ENCODE measurements at places on chromosomes 3 and 15.

GRCh38 chr3:38487323-38487722 lies 8.8 kb upstream of the EXOG start:
- DNase-seq = no peak
- no peak overlapping the region for H3K4me3 ChIP-seq
- H3K27me3 ChIP-seq = no peaks in the 10 kb centered on the region
- no peaks in the 10 kb centered on the region for H3K36me3 ChIP-seq

DNA sequence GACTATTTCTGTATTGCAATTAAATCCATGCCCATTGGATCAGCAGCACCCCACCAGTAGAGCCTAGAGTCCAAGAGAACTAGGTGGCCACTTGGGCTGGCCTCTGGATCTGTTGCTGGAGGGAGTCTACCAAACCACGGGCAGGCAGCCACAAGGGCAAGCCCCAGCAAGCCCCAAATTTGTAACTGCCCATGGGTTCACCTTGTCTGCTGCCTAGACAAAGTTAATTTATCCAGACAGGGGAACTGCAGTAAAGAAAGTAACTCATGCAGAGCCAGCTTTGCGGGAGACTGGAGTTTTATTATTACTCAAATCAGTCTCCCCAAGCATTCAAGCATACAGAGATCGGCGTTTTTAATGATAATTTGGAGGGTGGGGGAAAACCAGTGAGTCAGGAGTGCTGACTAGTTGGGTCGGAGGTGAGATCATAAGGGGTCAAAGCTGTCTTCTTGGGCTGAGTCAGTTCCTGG lies 74.0 kb upstream of the TERB2 start:
- no peaks in the 10 kb centered on the region for H3K36me3 ChIP-seq
- no peak overlapping the region for H3K4me3 ChIP-seq
- no peaks in the 10 kb centered on the region for H3K4me1 ChIP-seq
- H3K27me3 ChIP-seq = no peaks in the 10 kb centered on the region

DNA sequence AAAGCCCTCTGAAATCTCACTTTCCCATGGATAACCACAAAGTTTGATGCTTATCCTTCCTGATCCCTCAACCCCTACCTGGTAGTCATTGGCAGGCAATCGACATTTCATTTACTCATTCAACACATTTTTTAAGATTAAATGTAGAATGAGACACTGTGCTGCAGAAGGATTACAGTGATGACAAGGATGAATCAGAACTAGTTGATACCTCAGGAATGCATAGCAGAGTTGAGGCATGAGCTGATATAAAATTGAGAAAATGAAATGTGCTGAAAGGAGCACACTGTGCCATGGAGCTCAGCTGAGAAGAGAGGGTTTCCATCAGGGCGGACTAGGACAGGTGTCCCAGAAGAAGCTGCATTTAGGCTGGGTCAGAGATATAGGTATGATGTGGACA lies 48.9 kb upstream of the ACTL6A start:
- no peaks in the 10 kb centered on the region for H3K27me3 ChIP-seq
- no peaks in the 10 kb centered on the region for H3K36me3 ChIP-seq
- DNase-seq = no peak
- no peak overlapping the region for H3K27ac ChIP-seq
- no peaks in the 10 kb centered on the region for H3K4me1 ChIP-seq

DNA sequence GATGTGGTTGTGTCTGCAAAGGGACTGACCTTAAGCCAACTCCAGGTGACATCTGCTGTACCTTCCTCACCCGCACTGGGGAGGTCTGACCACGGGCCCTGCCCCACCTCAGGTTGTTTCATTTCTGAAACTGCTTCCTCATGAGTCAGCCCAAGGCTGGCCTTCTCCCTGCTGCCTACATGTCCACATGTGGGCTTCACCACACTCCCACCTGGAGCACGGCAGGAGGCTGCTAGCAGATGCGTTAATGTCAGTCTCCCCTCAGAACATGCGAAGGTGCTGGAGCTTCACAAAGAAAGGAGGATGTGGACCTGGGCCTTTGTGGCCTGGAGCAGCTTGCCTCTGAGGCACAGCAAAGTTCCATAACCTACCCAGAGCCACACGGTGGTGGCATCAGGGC lies 69.4 kb upstream of the PLXNA1 start:
- H3K36me3 ChIP-seq = no peaks in the 10 kb centered on the region
- no peak overlapping the region for H3K27ac ChIP-seq

DNA sequence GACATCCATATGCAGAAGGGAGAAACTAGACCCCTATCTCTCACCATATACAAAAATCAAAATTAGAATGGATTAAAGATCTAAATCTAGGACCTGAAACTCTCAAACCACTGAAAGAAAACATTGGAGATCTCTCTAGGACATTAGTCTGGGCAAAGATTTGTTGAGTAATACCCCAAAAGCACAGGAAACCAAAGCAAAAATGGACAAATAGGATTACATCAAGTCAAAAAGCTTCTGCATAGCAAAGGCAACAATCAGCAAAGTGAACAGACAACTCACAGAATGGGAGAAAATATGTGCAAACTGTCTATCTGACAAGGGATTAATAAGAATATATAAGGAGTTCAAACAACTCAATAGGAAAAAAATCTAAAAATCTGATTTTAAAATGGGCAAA lies 54.8 kb downstream of the MYO9A start:
- no peak overlapping the region for H3K27ac ChIP-seq
- H3K36me3 ChIP-seq = no peaks in the 10 kb centered on the region
- H3K4me3 ChIP-seq = no peak overlapping the region
- no peaks in the 10 kb centered on the region for H3K27me3 ChIP-seq

- H3K4me3 ChIP-seq = peak overlapping the region; percentile 66
- H3K36me3 ChIP-seq = no peaks in the 10 kb centered on the region
- no peak for DNase-seq
- no peaks in the 10 kb centered on the region for H3K27me3 ChIP-seq
- H3K4me1 ChIP-seq = peaks cover 5% of the 10 kb centered on the region
These were observed 1.0 kb downstream of the C3orf80 start for GRCh38 chr3:160226026-160226907.

GRCh38 chr3:3194861-3195260 lies 15.4 kb upstream of the CRBN start:
- H3K4me1 ChIP-seq = no peaks in the 10 kb centered on the region
- no peak overlapping the region for H3K27ac ChIP-seq
- peaks cover 6% of the 10 kb centered on the region for H3K27me3 ChIP-seq
- no peaks in the 10 kb centered on the region for H3K36me3 ChIP-seq
- no peak for DNase-seq
- no peak overlapping the region for H3K4me3 ChIP-seq

DNA sequence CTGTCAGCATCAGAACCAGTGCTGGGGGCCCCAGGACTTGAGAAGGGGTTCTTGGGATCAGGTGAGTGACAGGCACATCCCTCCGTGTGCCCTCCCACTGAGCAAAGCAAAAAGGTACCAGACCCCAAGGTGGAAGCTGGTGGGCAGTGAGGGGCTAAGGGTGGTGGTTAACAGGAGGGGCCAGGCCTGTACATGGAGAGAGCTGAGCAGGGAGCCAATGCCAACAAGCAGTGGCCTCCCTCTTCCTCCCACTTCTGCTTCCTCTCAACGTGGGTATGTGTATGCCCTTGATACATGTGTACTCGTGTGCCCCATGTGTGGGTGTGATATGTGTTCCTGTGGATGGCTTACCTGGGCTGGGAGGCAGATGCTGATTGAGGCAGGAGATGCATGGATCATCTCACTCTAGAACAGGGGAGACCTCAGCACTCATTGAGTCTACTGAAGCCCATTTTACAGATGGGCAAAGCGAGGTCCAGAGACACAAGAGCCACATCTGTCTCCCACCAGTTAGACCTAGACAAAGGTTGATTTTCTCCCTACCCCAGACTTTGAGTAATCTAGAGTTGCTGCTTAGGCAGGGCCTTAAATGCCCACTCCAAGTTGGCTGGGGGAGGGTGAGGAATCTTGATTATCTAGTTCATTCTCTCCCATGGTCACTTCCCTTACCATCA lies 945 bp downstream of the VIPR1 start:
- no peaks in the 10 kb centered on the region for H3K36me3 ChIP-seq
- H3K27ac ChIP-seq = no peak overlapping the region
- H3K4me3 ChIP-seq = peak overlapping the region; percentile 63
- H3K4me1 ChIP-seq = peaks cover 15% of the 10 kb centered on the region
- no peak for DNase-seq
